Midbrain (tissue), 1 donor: ENCODE measurements at places on chromosomes 2 and 18.

DNA sequence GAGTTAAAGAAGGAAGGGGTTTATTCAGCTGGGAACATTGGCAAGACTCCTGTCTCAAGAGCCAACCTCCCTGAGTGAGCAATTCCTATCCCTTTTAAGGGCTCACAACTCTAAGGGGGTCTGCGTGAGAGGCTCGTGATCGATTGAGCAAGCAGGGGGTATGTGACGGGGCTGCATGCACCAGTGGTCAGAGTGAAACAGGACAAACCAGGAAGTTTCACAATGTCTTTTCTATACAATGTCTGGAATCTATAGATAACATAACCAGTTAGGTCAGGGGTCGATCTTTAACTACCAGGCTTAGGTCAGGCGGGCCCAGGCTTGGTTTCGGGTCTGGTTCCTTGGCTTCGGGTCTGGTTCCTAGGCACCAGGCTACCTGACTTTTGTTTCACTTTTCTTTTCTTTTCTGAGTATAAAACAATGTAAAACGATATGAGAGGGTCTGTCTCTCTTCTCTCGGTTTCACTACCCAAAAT, 30.1 kb upstream of the LIPG start:
- no peak for DNase-seq

DNA sequence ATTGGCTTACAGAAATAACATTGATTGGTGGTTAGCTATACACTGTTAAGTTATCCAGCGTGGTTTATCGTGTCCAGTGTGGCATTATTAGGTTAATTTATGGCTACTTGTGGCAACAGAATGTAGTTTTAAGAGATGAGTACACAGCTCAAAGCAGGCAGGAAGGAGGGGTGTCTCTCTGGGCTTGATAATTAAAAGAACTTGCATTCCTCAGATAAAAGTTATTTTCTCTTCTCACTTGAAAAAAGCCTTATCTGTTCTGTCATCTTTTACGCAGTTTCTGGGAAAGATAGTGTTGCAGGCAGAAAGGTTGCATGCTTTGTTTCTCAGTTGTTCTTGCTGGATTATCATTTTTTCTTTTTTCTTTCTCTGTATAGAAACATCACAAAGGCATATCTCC, 154.4 kb upstream of the COL3A1 start:
- DNase-seq = no peak

DNA sequence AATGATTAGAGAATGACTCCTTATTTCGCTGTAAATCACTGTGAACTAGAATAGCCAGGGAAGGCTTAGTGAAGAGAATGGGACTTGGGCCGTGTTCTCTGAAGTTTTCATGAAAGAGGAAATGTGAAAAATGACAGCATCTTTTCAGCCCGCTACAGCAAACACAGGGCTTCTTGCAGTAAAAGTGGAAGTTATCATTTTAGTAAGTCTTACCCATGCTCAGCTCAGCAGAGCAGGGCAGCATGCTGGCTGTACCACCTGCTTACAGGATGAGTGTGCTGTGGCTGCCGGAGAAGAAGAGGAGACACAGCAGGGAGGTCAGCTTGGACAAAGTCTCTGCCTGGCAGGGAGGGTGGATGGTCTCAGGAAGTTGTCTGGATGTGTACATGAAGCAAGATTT, 300.7 kb upstream of the DLGAP1 start:
- no peak for DNase-seq

GRCh38 chr2:137910641-137911040, 53.6 kb upstream of the HNMT start:
- DNase-seq = peak; percentile 28

GRCh38 chr2:105972927-105973326, 221.2 kb downstream of the UXS1 start:
- no peak for DNase-seq

GRCh38 chr2:181178823-181179412, 198.5 kb downstream of the UBE2E3 start:
- DNase-seq = no peak

DNA sequence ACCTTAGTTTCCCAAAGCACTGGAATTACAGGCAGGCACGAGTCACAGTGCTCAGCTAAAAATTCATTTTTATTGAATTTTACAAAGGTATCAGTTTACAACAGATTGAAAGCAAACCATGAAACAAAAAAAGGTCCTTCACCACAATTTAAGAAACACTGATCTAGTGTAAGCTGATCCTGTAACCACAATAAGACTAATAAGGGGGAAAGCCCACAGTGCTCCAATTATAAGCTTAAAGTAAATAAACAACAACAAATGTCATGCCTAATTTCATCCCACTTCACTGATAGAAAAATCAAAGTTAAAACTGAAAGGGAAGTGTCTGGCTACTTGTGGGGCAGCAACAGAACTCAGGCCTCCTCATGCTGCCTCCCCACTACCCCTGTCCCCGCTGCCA, 49.2 kb downstream of the ICA1L start:
- no peak for DNase-seq
